ENCODE measurements at places on chromosomes 4 and X.

GRCh38 chr4:76492055-76492454 is 57.0 kb downstream of the SHROOM3 start:
- DNase-seq: no peak

- no peak for DNase-seq
Measured at GRCh38 chr4:186307916-186308315, 41.9 kb downstream of the F11 start.

GRCh38 chr4:112526061-112526460 is 10.1 kb upstream of the NEUROG2 start:
- no peak for DNase-seq

DNA sequence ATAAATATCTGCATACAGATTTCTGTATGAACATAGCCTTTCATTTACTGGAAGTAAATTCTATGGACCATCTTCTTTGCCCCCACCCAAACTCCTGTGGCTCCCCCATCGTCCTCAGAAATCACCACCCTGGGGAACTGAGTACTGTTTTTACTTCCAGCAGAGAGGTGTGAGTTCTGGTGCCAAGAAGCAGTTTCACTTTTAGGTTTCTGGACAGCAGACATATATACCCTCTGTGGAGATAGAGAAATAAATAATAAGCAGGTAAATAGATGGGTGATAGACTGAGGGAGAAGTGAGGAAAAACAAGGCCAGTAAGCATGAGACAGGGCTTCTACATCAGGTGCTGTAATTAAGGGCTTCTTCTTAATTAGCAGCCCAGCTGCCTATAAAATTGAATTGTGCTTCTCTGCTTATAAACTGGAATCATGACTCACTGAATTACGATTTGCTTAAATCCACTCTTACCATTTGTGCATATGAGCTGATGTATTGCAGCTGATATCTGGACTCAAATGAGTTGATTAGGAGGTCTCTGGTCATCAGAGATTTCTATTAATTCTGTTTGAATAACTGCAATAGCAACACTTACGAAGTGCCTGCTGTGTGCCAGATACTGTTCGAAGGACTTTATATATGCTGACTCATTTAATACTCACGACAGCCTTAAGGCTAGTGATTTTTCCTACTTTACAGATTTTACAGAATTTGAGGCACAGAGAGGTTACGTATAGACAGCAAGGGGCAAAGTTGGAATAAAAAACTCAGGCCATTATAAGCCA is 60.8 kb upstream of the DHX15 start:
- DNase-seq: no peak

- no peak for DNase-seq
Measured at GRCh38 chr4:51825341-51825740, 17.6 kb upstream of the DCUN1D4 start.

All from right cardiac atrium (tissue), 5 donors.